ENCODE measurements at places on chromosomes 12 and 14.

- DNase-seq, result no peak
Observed at GRCh38 chr14:91805659-91806058, 61.7 kb downstream of the TC2N start.

- no peak for DNase-seq
Observed at GRCh38 chr14:39446131-39446744, 14.0 kb upstream of the FBXO33 start.

DNA sequence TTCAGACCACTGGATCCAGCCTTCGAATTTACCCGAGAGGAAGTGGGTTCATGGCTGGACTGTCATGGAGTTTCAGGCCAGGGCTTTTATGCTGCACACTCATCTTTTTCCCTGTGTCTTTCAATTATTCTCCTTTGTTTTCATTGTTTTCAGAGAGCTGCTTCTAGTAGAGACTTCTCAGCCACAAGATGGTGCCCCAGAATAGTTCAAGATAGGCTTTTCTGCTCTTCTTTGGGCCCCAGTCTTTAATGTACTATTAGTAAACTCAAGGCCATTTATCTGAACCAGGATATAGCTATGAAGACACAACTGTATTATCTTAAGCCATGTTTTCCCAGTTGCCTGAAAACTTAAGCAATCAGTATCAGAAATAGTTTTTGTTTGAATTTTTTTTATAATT, 30.4 kb upstream of the PSMA6 start:
- DNase-seq, result no peak

- DNase-seq, result no peak
Observed at GRCh38 chr14:51305751-51306150, 65.7 kb downstream of the TMX1 start.

DNA sequence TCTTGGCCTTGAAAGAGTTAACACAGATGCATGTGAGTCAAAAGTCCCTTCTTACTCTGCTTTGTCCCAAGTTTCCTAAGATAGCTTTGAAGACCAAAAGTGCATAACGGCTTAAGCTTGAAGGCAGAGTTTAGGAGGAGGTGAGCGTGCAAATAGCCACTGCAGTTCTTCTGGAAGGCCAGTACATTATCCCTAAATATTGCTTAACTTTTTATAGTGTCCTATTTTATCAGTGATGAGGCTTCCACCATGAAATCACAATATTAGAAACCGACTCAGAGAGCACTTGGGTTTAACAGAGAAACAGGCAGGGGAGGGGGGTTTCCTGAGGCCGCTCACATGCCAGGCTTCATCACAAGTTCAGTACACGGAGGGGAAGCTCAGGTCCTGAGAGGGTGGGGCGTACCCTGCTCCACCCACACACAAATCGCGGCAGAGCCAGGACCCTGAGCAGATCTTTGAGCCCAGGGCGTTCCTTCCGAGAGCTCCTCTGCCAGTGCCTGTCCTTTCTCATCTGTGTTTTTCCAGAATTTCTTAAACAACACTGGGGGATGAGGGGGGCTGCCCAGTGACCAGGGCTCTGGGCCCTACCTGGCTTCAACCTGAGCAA, 26.8 kb upstream of the BDKRB2 start:
- DNase-seq, result no peak

DNA sequence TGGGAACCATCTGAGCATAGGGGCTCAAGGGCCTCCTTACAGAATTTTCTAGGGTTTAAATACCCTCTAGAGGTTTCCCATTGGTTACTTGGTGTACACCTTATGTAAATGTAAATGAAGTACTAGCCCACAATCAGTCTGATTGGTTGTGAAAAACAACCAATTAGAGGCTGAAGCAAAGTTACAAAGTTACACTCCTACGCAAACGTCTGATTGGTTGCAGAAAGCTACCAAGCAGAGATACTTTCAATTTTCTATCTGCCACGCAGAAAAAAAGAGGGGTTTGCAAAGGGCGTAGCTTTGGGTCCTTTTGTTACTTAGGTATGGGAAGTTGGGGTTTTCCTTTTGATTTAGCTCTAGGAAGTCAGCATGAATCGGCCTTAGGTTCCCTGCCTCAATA, 1.8 kb upstream of the TMEM19 start:
- no peak for DNase-seq

DNA sequence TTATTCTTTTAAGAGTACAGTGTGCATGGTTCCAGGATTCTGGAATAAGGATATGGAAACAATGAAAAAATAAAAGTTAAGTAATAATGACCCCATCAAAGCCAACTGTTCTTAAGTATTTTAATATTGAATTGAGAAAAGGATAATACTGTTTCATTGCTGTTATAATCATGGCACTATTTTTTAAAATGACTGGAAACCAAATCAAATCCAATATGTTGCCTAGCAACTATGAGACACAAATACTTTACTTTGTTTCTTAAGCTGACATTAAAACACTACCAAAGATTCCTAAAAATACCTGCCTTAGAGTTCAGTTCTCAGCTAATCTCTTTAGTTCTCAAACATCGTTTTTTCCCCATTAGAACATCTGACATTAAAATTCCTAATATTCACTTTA, 66.4 kb upstream of the OTOGL start:
- DNase-seq, result no peak

DNA sequence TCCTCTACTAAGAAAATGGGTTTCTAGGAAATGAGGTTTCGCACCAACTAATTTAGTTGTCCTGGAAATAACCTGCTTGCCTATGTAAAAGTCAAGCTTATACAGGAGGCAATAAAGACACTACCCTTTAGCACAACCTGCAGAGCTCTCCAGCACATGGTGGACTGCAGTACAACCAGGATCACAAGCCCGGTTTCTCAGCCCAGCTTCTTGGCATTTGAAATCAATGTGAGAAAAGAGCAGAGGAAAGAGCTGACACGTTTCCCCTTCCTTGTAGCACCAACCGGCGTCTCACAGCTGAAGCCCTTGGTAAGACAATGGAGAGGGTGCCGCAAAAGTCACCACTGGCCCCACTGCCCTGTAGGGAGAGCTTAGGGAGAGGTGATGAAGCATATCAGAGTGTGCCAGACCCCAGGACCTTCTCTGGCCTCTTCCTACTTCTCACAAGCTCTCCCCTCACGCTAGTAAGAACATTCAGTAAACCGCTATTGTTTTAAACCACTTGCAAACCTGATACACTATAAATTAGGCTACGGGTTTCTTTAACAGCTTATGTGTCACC, 8.6 kb downstream of the SPTLC2 start:
- DNase-seq, result no peak

DNA sequence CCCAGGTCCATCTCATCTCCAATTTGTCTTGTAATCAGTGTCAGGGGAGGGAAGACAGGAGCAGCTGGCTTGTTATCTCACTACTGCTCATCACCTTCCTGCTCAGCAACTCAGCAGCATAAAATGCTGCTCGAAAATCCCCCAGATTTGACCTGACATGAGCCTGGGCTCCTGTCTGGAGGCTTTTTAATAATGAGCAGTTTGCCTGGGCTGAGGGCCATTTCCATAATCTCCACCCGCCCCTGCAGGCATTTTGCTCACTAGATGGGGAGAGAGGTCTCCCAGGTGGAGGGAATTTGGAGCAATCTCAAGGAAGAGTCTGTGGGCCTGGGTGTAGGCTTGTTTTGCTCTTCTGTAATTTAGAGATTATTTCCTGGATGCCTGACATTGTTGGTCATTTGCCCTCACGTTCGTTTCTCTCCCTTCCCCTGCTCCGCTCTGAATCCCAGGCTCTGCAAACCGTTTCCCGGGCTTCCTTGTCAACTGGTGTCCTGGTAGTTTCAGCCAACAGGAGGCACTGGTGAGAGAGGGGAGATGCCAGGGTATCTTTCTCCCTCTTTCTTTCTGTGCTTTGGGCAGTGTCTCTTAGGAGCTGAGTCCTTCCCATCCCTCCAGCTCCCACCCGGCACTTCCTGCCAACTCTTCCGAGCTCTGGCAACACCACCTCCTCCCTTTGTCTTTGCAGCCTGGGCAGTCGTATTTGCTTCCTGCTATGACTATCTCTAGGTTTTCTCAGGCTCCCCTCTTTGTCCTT, 299.2 kb downstream of the GLT1D1 start:
- no peak for DNase-seq

GRCh38 chr14:75831455-75831854, 150.3 kb downstream of the TGFB3 start:
- DNase-seq, result peak; percentile 71
